ENCODE measurements at places on chromosomes 6 and 20. TPM values are rescaled to one million over a fixed set of nuclear protein-coding genes. Genes with fewer than 3 reads are reported as not detected.

NKX2-2 gene
- not detected for total RNA-seq

DZANK1 gene
- 1.00 TPM for total RNA-seq

FOXF2 gene
- total RNA-seq: 4.0 TPM

RCAN2 gene
- total RNA-seq: 0.33 TPM

DEFB125 gene
- not detected for total RNA-seq

LSM2 gene
- 41.0 TPM for total RNA-seq

TINAG gene
- not detected for total RNA-seq

GNRH2 gene
- total RNA-seq: 0.67 TPM

DCDC2 gene
- under 0.01 TPM for total RNA-seq

FAM209B gene
- not detected for total RNA-seq
